Left colon (tissue), 2 donors: ENCODE measurements at places on chromosomes 6 and 20. TPM values are rescaled to one million over a fixed set of nuclear protein-coding genes. Genes with fewer than 3 reads are reported as not detected.

- peak; percentile 79 for DNase-seq
These were observed at the start of gene PPP1R18 for GRCh38 chr6:30686009-30686907. TSS of gene PPP1R18 (minus strand) at chr6:30686645. CDS start at chr6:30686018, 627 bp downstream.

DNA sequence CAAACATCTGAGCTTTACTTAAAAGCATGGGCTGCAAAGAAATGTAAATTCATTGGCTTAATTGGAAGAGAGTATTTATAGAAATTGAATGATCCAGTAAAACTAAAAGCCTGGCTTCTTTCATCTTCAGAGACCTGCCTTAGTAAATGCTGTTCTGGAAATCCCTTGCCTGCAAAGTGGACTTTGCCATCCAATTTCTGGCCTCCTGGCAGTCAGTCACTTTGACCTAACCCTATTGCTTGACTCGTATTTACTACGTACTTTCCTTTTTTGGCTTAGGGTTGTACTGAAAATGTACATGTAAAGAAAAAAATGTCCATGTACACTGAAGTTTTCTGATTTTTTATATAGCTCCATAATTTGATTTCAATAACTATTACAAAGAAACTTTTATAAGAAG lies 47.1 kb downstream of the E2F3 start:
- peak; percentile 37 for DNase-seq

- DNase-seq: no peak
These were observed 2.2 kb downstream of the PRRC2A start for GRCh38 chr6:31622684-31623091.

VSX1 gene
- not detected for total RNA-seq

ANKRD66 gene
- not detected for total RNA-seq

GRCh38 chr6:20458027-20458894 lies 56.6 kb downstream of the E2F3 start:
- DNase-seq: no peak

GRCh38 chr6:2718334-2719092 lies 32.2 kb downstream of the MYLK4 start:
- DNase-seq: no peak

GRCh38 chr6:137926207-137926731 lies 59.2 kb downstream of the TNFAIP3 start:
- DNase-seq: peak; percentile 36

GRCh38 chr6:157708933-157709332 lies 114.1 kb upstream of the SNX9 start:
- DNase-seq: no peak

DNA sequence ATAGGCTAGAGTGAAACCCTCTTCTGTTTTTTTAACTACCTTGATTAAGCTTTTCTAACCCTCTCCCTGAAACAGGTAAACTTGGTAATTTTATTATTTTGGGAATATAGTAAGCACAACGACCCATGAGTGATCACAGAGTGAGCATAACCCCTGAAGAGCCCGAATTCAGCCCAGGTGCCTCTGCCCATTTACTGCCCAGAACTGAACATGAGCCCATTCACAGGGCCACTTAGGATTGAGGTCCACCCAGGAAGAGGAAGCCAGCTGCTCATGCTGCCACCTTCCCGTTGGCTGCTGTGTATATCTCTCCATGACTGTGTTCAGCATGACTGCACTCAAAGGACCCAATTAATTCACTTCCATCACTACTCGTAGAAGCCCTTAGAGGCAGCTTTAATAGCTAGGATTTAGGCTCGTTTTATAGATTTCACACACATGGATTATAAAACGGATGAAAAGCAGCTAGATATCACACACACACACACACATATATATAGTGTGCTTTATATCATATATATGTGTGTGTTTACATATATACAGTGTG lies 8.3 kb upstream of the PDE10A start:
- no peak for DNase-seq

DNA sequence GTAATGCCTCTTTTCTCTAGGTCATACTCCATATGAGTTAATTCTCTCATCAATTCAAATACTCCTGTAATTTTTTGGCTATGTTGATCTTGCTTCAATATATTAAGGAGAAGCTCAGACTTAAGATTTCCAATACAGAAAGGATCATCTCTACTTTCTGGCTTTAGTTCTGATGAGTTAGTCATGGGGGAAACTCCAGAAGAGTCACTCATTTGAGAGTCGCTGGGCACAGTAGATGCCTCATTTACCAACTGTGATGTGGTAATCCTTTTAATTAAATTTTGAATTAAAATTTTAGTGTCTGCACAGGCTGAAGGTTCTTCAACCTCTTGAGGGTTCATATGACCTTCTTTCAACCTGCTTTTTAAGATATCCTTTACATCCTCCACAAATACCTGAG lies 38.5 kb downstream of the DST start:
- DNase-seq: no peak

DNA sequence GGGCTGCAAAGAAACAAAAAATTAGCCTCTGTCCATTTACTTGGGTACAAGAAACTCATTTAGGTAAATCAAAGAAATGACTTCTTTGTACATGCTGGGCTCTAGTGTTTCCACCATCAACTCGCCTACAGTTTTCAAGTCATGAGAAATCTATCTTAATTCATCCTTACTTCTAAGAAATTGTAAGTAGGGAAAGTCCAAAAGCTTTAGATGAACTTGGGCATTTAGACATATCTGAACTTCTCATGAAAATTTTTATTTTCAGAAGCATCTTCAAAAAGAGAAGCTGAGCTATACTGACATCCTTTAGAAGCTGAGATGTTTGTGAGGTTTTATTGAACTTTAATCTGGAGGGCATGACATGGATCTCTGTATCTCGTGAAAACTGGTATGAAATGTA lies 117.3 kb downstream of the MYB start:
- no peak for DNase-seq

- DNase-seq: no peak
These were observed 193.1 kb upstream of the ARG1 start for GRCh38 chr6:131379948-131380347.

- DNase-seq: no peak
These were observed 20.8 kb downstream of the PLCG1 start for GRCh38 chr20:41158082-41158625.

DNA sequence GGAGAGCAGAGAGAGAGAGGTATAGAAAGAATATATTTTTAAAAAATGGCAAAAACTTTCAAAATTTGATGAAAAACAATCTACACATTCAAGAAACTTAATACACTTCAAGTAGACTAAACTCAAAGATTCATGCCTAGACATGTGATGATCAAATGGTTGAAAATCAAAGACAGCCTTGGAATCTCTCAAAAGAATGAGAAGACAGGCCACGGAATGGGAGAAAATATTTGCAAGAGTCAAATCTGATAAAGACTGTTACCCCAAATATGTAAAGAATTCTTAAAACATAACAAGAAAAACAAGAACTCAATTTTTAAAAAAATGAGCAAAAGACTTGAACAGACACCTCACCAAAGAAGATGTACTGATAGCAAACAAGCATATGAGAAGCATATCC lies 49.7 kb downstream of the THEMIS start:
- DNase-seq: no peak

GRCh38 chr6:72741083-72741482 lies 119.2 kb downstream of the KCNQ5 start:
- DNase-seq: no peak

MAP7 gene
- 72.6 TPM for total RNA-seq
